ENCODE measurements at places on chromosomes 1 and 21.

- no peak for DNase-seq
Measured at GRCh38 chr1:109917768-109918606, 7.3 kb downstream of the CSF1 start.

DNA sequence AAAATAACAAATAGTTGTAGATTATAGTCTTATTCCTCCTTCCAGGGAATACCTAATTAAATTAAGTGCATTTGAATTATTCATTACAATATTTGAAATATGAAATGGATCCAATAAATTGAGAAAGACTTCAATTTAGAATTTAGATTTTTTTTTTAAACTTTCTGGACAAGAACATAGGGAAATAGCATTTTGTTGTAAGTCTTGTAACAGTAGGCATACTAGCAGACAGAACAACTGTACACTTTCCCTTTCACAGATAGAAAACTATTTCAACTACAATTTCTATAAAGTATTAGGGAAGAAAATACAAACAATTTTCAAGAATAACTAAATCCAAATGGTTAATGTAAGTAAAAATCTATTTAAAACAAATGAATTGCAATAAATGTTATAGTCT, 577.5 kb downstream of the USP25 start:
- no peak for DNase-seq

DNA sequence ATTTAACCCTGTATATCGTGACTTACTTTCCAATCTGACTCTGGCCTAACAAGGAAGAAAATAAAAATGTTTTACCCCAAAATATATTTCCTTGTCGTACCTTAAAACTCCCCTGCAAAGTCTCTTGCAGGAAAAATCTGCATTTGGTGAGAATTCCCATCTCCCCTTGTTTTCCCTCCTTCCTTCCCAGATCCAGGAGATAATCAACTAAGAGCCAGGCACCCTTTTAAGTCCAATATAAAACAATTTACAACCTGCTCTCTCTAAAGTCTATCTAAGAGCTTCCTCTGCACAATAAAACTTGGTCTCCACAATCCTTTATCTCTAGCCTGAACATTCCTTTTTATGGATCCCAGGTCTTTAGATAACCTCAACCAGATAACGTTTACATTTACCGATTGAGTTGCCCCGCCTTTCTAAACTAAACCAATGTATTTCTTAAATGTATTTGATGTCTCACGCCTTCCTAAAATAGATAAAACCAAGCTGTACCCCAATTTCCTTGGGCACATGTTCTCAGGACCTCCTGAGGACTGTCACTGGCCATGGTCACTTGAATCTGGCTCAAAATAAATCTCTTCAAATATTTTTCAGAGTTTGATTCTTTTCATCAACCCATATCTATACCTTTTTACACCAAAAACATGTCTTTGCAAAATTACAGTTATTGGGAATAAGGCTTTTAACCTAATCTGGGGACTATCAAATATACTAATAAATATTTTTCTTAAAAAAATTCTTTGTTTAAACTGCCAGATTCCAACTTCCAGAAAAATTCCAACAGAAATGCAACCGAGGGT, 993 bp downstream of the DDX59 start:
- no peak for DNase-seq

GRCh38 chr1:93775224-93775623, 93.6 kb upstream of the BCAR3 start:
- no peak for DNase-seq

GRCh38 chr1:211653293-211653692, 22.1 kb downstream of the NEK2 start:
- DNase-seq, result no peak

DNA sequence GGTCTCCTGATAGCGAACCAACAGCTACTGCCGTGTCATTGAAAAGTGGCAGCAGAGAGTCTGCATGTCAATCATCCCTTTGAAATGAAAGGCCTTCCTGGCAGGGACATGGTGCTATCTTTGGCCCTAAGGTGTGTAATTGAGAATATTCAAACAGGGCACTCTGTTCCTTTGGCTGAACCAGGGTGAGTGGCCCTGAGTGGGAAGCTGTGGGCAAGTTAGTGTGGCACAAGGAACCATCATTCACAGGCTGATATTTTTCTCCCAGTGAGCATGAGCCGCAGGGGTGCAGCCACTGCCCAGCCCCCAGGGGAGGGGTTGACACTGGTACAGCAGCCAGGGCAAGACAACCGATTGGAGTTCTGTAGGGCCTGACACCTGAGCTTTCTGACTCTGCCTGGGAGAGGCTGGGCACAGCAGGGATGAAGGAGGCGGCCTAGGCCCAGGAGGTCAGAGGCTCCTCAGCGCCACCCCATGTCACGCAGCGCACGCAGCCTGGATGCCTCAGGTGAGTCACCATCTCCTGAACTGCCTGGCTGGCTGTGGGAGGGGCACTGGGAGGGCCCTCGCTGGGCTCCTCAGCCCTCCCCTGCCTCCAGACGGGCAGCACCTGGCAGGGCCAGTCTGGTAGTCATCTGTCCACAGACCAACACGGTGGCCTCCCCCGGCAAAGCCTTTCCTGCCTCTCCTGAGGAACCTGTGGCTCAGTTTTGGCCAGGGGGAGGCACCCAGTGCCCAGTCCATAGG, 13.2 kb downstream of the QSOX1 start:
- no peak for DNase-seq

DNA sequence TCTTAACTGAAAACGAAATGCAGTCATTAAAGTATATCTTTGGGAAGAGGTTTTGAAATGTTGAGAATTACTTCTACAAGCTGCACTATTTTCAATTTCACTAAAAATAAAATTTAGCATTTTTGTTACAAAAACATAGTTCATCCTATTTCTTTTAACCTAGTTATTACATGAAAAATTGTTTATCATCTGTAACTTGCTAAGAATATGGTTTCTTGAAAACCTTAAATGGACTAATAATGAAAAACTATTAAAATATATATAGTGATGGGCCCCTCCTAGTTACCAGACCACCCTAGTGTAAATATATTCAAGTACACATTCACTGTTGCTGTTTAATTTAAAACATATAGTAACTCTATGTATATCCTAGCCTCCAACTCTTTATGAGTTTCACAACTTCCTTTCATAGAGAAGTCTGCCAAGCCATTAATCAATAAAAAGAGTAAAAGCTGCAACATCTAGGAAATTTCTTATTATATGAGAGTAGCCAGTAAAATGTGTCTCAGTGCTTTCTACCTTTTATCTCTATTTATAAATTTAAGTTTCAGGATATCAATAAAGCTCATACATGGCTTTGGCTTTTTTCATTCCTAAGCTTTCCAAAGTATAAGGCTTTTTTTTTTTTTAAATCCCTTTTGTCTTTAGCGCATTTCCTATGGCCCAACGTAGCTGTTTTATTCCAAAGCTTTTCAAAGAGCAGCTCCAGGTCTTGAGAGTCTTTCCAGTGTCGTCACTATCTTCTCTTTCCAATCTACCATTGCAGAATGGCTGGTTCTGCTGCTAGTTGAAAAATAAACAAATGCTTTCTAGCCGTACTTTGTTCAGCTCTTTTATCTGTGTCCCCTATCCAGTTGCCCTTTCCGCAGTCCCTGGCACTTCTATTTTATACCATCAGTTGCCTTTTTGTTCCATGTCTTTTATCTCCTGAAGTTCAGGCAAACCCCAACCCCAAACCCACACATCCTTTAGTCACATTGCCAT, 6.5 kb downstream of the IRF2BP2 start:
- DNase-seq, result no peak

DNA sequence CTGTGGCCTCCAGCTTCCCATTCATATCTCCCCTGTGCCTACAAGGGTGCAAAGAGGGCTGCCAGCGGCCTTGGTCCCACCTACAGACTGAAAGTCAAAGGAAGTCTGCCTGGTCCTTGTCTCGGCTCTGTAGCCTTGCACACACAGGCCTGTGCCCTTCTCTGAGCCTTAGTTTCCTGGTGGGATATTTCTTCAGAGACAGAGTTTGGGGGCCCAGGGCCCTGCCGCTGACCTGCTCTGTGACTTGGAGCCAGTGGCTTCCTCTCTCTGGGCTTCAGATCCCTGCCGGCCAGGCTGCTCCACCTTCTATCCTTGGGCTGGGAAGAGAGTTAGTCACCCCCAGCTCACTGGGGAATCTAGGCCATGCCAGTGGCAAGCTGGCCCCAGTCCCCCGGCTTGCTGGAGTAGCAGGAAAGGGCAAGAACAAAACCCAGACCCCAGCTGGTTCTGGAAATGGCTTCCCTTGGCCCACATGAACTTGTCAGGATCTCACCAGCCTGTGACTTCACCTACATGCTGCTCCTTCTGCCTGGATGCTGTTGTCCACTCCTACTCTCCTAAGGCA, 1.0 kb upstream of the TMEM61 start:
- no peak for DNase-seq

GRCh38 chr1:93159337-93159736, 20.9 kb downstream of the TMED5 start:
- no peak for DNase-seq

GRCh38 chr1:162854245-162854882, 6.6 kb downstream of the CCDC190 start:
- peak; percentile 11 for DNase-seq

DNA sequence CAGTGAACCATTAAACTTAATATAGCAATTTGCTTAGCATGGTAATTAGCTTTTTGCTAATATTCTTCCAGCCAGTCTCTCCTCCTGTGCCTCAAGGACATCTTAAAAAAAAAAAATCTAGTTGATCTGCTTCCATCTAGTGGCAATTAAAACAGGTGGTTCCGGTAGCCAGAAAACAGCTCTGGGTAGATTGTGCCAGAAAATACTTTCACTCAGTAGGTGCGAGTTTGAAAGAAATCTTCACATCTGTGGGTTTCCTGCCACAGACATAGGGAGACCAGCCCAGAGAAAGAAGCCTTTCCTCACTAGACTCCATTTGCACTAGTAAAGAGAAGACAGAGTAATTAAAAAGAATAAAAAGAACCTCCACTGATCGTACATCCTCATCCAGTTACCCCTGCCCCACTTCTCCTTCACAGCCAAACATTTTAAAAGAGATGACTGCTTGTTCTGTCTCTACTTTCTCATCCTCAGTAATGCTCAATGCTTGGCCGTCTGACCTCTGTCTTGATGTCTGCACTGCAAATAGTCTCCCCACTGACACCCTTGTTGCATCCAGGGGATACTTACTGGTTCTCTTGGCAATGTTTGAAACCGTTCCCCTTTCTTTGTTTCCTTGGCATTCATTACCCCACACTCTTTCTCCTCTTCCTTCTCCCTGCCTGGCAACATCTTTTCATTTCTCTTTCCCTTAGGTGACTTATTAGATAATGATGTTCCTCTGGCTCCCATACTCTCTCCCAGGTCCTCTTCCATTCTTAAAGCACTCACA, 16.9 kb downstream of the SELL start:
- no peak for DNase-seq

Data from stimulated activated CD8-positive, alpha-beta memory T cell treated with anti-CD3 and anti-CD28 coated beads, Interleukin-7, amount 100 ng/mL, for 24 hours (primary cell).